ENCODE measurements at places on chromosomes 16 and 17. TPM values are rescaled to one million over a fixed set of nuclear protein-coding genes. Genes with fewer than 3 reads are reported as not detected.

GRCh38 chr16:72908362-72909167, 139.4 kb downstream of the ZFHX3 start:
- DNase-seq: no peak

GRCh38 chr16:54055191-54055590, 231.4 kb downstream of the IRX3 start:
- no peak for DNase-seq

- no peak for DNase-seq
Observed at GRCh38 chr17:72749119-72749572, 343.3 kb downstream of the SLC39A11 start.

DNA sequence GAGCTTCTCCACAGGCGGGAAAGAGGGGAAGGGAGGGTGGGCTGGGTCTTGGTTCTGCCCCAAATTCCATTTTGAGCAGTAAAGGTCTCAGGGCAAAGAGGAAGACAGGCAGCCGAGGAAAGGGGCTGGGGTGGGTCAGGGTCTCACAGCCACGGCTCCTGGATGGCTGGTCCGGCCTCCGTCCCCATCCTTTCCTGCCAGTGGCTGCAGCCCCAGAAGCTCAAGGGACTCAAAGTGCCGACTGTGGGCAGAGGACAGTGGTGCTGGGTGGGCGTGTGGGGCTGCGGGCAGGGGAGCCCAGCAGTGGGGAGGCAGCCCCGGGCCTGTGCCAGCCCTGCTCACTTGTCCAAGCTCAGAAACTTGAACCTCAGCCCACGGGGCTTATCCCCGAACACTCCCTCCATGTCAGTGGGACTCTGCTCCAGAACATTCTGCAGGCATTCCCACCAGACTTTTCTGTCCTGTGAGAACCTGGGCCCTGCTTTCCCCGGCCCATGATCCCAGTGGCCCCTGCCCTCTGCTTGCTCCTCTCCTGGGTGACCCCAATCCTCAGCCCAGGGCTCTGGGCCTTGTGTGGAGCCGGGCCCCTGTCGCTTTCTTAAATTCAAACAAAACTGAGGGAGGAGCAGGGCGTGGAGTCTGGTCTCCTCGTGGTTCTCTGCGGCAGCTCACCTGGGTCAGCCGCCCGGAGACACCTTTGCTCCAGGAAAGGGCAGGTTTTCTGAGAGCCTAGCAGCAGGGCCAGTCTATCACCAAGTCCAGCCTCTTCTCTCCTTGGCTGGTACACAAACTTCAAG, 117.8 kb upstream of the METRNL start:
- DNase-seq: peak; percentile 20

DNA sequence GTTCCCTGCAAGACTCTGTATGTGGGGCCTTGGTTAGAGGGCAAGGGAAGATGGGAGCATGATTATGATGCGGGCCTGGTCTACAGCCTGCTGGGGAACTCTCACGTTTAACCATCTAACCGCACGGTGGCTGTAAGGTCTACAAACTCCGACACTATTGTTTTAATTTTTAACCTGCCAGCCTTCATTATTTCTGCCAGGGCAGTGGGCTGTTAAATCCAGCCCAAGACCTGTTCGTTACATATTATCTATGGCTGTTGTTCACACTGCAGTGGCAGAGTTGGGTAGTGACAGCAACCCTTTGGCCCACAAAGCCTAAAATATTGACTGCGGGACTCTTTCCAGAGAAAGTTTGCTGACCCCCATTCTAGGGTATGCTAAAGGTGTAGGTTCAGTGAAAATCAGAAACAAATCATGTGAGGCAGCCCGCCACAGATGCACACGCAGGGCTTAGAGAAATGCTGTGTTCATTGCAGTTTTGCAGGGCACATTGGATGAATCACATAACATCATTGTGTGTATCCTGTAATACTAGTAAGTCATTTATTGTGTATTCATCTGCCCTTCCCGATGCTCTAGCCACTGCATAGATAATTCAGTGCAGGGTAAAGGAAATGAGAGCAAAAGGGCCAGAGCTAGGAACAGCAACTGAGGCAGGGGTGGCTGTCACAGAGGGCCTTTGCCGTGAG, 14.3 kb downstream of the SNX29 start:
- DNase-seq: no peak

GRCh38 chr17:20774472-20775135, 195.1 kb downstream of the CDRT15L2 start:
- DNase-seq: no peak

DNA sequence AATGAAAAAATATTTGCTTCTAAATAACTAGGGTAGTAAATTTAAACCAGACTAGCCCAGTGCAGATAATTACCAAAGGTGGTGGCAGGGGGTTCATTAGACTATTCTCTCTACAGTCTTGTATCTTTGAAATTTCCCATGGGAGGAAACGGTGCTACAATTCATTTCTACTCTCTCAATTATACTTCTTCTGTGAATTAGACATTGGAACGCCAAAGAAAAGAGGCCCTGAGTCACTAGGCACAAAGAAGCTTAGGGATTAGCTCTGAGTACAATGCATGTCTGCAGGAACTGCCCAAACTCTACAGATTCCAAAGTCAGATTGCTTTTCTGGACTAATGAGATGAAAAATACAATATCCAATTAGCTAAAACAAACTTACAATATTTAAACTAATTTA, 30.7 kb upstream of the ARL6IP1 start:
- DNase-seq: no peak

TBC1D3K gene
- not detected for total RNA-seq

TM4SF5 gene
- total RNA-seq: not detected

Measured in left ventricle myocardium superior (tissue), 1 donor.